ENCODE measurements at places on chromosomes 5 and 9. TPM values are rescaled to one million over a fixed set of nuclear protein-coding genes. Genes with fewer than 3 reads are reported as not detected.

GRCh38 chr9:123922431-123922830, 7.5 kb downstream of the DENND1A start:
- DNase-seq = no peak

DNA sequence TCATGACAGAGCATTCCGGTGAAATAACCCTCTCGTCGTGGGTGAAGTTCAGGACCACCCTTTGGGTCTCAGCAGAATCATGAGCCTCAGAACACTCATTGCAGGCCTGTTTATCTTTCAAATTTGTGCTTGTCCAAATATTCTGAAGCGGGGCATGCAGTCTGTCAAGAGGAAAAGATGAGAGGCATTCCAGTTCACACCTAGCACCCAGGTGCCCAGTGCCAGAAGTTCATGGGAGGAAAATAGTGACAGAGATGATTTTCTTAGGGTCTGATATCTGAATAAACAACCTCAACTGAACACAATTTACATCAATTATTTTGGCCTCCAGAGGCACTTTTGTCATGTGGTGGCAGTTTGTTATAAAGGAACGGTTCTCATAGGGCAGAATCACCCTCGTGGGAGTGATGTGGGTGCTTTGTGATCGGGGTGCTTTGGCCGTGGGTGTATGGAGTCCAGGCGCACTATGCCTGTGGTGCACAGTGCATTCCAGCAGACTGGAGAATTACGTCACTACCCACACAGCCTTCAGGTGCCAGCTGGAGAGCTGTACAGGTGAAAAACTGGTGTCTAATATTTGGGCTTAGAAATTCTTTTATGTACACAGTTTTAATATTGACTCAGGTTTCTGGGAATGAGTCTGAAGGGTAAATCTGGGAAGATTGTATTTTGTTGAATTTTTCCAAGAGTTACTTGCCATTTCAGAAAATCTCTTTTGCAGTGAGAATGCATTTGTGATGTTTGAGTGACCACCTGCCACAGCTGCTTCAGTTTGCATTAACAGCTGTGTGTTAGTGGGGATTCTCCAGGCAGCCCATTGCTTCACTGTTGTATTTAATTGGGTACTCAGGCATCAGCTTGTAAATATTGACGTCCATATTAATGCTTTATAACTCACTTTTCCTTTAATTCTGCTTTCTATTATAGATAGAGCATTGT, 289.3 kb downstream of the FANCC start:
- no peak for DNase-seq

DNA sequence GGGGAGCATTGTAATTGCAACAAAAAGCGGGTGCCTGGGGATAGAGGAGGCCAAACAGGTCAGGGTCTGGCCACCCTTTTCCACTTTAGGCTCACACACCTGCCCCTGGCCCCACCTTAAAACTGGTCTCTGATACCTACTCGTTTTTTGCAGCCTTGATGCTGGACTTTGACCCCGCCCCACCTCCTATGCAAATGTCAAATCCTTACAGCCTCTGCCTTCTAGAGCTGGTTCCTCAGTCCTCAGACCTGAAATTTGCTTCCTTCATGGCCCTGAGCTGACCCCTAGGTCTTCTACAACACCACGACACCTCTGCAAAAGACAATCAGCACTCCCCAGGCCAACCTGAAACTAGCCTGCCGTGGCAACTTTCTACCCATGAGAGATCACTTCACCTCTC, 37.7 kb downstream of the SMIM23 start:
- DNase-seq = no peak

DNA sequence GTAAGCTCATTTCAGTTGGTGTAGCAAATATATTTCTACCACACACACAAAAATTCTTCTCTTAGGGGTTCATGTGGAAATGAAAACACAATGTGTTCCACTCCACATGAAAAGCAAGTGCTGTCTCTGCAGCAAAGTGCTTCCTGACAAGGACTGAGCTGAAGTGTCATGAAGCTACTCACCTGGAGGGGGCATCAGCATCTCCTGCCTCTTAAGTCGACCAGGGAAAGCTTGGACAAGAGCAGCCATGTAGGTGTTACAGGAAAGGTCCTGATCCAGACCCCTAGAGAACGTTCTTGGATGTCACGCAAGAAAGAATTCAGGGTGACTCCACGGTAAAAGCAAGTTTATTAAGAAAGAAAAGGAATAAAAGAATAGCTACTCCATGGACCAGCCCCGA, 62.8 kb downstream of the SV2C start:
- DNase-seq = no peak

Gene AQP7
- not detected for total RNA-seq

Gene IFNK
- not detected for total RNA-seq
